ENCODE measurements at places on chromosomes 3 and 15.

DNA sequence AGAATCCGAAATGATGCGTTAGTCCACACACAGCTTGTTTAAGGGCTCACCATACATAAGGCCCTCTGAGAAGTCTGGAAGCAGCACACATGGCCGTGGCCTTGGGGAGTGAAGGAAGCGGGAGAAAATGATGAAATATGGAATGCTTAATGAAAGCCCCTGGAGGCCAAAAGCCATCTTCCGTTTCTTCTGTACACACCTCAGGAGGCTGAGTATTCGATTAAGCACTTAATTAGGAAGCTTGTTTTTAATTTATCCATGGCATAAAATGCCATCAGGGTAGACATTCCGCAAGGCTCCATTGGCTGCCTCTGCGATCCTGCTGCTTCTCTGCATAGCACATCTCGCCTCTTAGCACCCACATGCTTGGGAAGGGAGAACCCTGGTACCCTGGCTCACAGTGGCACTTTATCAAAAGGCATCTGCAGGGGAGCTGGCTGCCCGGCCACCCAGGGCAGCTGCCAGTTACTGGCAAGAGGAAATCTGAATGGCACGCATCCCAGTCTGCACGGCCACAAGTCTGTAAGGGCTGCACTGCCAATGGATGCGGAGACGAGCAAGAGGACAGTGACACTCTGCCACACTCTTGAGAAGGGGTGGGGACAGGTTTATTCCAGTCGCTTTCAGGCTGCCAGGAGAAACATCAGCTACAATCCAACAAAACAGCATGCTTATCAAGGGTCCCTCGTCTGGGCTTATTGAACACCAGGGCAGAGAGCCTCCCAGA is 356.2 kb downstream of the OCA2 start:
- DNase-seq = no peak

DNA sequence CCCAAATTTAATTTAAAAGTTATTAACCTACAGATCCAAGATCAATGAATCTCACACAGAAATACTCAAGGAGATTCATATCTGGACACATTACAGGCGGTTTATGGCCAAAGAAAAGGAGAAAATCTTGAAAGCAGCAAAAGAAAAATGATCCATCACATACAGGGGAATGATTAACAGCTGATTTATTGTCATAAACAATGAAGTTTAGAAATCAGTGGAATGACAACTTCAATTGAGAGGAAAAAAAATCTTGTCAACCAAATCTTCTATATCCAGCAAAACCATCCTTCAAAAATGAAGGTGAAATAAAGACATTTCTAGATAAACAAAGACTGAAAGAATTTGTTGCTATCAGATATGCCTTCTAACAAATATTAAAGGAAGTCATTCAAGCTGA is 156.2 kb upstream of the SEMA6D start:
- no peak for DNase-seq

DNA sequence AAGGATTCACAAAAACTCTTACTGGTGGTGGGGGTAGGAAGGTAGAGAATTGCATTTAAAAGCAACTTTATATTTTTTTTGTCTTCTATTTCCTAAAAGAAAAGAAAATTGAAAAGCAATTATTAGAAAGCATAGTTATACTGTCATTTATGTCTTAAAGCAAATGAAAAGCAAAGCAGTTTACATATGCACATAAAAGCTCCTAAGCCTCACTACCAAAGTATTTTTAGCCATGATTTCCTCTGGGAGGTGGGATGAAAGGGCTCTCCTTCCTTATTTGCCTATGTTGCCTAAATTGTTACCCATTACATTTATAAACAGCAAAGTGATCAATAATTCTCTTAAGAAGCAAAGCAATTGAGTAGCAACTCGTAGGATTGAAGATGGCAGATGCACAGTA is 7.0 kb downstream of the ZNF445 start:
- no peak for DNase-seq

- no peak for DNase-seq
Measured at GRCh38 chr15:55398243-55398642, 9.9 kb downstream of the CCPG1 start.

All from esophagus squamous epithelium (tissue), 5 donors.